Stimulated activated CD8-positive, alpha-beta memory T cell treated with anti-CD3 and anti-CD28 coated beads, Interleukin-4, amount 100 ng/mL, for 48 hours (primary cell): ENCODE measurements at places on chromosomes 1 and 21.

DNA sequence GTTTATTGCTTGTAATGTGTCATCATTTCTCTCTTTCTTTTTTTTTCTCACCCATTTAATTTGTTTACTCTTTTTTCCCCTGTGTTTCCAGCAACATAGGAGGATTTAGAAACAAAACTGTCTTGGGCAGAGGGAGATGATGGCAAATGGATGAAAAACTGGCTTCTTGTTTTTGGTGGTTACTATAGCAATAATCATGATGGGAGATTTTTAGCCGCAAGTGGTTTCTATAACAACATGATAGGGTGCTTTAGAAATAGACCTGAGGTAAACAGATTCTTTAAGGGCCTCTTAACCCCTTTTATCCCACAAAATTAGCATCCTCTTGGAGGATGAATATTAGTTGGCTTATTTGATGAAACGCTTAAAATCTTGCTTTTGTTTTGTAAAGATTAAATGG is 51.6 kb downstream of the CRB1 start:
- no peak for DNase-seq

DNA sequence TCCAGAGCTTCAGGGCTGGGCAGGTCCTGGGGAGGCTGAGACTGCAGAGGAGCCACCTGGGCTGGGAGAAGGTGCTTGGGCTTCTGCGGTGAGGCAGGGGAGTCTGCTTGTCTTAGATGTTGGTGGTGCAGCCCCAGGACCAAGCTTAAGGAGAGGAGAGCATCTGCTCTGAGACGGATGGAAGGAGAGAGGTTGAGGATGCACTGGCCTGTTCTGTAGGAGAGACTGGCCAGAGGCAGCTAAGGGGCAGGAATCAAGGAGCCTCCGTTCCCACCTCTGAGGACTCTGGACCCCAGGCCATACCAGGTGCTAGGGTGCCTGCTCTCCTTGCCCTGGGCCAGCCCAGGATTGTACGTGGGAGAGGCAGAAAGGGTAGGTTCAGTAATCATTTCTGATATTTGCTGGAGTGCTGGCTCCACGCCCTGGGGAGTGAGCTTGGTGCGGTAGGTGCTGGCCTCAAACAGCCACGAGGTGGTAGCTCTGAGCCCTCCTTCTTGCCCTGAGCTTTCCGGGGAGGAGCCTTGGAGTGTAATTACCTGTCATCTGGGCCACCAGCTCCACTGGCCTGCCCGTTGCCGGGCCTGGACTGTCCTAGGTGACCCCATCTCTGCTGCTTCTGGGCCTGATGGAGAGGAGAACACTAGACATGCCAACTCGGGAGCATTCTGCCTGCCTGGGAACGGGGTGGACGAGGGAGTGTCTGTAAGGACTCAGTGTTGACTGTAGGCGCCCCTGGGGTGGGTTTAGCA is 9.3 kb downstream of the MYBPH start:
- DNase-seq, result peak; percentile 30

GRCh38 chr1:226993814-226994585 is 53.9 kb downstream of the COQ8A start:
- DNase-seq, result no peak

DNA sequence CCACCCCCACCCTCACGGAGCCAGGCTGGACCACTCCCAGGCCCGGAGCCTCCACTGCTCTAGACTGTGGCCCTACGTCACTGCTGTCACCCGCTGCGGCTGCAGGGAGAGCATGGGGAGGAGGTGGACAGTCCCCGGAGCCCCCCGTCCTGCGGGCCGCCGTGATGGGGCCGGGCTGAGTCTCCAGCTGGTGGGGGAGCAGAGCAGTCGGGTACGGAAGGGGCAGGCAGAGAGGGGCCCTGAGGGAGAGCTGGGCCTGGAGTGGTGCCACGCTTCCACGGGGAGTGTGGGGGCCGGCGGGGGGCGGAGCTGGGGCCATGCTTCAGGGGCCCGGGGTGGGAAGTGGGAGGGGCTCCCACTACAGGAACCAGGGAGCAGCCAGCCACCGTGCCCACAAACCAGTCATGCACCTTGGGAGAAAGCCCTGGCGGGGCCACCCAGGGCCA is 98.9 kb upstream of the KCNK1 start:
- no peak for DNase-seq

GRCh38 chr1:43545695-43546387 is 15.2 kb downstream of the PTPRF start:
- DNase-seq, result no peak
